Activated CD4-positive, alpha-beta T cell treated with anti-CD3 and anti-CD28 coated beads for 48 hours (primary cell): ENCODE measurements at places on chromosomes 13 and 19.
A peak's percentile ranks its signal among the peaks of the same experiment; 100 is the strongest.

DNA sequence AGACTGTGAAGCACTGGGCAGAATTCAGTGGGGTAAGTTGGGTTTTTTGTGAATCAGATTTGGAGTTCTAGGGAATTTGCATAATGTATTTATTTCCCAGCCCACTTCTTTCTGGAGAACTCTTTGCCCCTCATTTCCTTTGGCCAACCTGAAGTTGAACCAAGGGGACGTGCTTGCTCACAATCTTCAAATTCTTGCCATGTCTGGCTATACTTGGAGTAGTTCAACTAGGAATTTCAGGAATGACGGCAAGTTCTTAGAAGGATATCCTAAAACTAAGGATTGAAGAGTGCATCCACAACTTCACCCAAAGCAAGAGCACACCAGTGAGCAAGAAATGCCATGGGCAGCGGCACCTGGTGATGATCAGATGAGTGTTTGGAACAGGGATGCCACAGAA, 88.5 kb downstream of the TEX26 start:
- DNase-seq: no peak

GRCh38 chr19:17328517-17329365, 5.9 kb downstream of the ANO8 start:
- peak; percentile 35 for DNase-seq

GRCh38 chr19:51365211-51365964, 800 bp downstream of the ETFB start:
- peak; percentile 31 for DNase-seq

DNA sequence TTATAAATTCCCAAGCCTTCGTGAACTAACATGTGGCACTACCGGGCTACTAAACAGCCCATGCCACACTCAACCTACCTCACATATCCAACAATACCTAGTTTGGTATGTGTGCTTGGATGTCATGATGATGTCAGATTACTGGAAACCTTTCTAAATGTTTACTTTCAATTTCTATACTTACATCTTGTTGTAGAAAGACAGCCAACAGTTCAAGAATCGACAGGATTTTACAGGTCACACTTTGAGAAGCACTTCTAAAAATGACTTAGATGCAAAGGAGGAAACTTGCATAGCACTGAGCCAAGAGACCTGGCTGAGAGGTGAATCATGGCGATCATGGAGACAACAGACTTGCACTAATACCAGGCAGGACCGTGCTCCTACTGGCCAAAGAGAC, 209.9 kb downstream of the COL4A1 start:
- no peak for DNase-seq

DNA sequence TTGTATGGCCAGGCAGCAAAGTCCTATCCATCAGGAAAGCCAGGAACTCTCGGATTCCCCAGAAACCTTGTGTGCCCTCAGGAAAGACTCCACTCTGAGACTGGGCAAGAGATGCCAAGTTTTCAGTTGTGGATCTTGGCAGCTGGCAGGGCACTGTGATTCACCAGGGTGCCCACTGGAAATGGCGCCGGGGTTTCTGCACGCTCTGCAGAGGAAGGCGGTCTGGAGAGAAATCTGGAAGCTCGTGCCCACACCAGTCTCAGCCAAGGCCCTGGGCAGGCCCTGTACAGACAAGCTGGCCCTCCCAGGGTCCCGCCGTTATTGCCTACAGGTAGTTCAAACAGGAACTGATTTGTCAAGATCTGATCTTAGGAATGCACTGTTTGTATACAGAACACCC, 4.9 kb downstream of the NAPA start:
- DNase-seq: no peak

DNA sequence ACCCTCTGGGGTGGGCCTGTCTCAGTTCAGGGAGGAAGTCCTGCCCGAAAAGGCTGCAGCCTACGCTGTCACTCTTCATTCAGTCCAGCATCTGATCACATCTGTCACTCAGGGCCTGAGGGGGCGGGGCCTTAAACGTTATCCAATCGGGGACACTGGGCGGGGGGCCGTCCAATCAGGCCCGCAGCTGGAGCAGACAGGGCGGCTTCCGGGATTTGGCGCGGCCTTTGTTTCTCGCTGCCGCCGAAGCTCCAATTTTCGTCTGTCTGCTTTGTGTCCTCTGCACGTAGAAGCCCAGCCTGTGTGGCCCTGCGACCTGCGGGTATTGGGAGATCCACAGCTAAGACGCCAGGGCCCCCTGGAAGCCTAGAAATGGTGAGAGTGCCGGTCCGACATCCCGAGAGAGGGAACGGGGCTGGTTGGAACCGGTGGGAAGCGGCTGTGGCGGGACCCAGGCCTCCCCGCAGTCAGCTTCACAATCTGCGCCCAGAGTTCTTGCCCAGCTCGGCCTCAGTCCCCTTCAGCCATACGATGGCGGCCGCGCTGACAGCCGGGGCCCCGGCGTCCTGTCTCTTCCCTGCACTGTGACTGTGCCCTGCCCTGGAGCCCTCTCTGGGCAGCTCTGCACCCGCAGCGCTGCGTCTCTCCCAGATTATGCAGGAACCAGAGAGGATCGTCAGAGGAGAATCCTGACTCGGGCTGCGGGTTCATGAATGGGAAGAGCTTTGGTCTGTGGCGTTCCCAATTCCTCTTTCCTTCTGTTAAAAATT, at the start of gene ZNF730:
Gene ZNF730 (plus strand): TSS at position 224 of the 770 bp plus-strand sequence. CDS start 149 bp downstream, at position 373.
- peak; percentile 68 for DNase-seq

- DNase-seq: no peak
These were observed 850 bp upstream of the CERS4 start for GRCh38 chr19:8208119-8208921.

GRCh38 chr13:34349091-34349722, 531.3 kb downstream of the RFC3 start:
- no peak for DNase-seq

DNA sequence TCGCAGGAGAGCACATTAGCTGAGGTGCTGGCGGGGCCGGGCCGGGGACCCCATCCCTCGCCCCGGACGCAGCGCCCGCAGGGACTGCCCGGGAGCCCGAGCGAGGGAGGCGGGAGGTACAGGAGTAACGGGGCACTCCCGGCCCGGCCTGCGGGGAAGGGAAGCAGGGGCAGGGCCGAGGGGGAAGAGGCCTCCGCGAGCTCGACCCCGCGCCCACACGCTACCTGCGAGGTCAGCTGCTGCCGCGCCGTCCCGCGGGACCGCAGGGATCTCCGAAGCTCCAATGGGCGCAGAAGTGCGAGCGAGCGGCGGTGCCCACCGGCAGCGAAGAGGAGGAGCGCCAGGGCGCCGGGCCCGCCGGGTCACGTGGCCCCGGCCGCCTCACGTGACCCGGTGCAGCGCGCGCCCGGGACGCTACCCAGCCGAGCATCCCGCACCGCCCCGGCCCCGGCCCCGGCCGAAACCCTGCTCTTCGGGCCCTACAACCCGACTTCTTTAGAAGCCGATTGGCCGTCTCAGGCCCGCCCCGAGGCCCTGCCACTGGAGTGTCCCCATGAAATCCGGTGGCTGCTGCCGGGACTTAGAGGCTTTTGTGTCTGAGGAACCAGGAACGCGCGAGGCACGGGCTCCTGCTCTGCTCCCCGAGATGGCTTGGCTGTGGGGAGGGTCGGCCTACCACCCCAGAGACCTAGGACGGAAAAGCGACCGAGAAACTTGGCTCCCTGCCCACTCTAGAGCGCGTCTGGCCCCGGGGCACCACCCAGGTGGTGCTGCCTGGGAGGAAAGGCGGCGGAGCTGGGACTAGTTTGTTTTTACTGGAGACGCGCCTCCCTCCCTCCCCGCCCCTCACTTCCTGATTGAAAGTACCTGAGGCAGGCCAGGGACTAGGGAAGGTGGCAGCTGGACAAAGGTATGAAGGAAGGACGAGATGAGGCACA, at the start of gene RCBTB1:
Gene RCBTB1 (minus strand): TSS at position 339 of the 938 bp plus-strand sequence. CDS start 18,279 bp downstream, outside the sequence.
- DNase-seq: peak; percentile 74

- DNase-seq: no peak
These were observed at the start of gene NCR1 for GRCh38 chr19:54905803-54906511. NCR1 (plus strand) TSS chr19:54906148; CDS start chr19:54906188, 40 bp downstream.

DNA sequence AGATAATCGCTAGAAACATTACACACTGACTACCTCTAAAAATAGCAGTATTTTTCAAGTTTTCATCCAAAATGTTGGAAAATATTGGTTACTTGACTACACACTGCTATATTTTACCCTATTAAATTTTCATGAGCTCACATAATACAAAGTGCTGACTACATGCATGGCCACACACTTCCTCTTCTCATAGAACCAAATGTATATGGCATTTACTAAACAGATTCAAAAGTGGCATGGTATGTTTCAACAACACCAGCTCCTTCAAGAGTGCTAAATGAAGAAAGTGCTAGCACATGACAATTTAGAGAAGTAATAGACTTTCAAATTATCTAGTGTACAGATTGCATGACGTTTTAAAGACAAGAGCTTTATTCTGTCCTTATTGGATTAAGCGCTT, 780.4 kb upstream of the SLITRK6 start:
- DNase-seq: no peak

DNA sequence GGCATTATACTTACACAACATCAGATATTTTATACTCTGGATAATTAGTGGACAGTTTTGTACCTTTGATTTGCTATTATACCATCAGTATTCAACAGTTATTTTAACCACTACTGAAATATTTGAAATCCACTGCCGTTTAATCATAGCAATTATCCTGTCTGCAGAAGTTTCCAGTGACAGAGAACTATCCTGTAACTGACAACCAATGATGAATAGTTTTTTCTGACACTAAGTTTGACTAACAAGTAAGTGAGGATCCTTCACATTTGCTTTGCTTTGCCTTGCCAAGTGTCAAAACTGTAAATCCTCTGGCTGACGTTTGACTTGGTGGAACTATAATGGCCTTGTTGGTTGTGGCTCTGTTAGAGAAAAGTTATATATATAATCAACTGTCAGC, 410.7 kb downstream of the GPC5 start:
- no peak for DNase-seq

GRCh38 chr13:97658556-97658955, 224.6 kb downstream of the RAP2A start:
- DNase-seq: no peak

GRCh38 chr13:24192057-24192810, 31.7 kb downstream of the SPATA13 start:
- no peak for DNase-seq

- no peak for DNase-seq
These were observed 115.8 kb downstream of the KATNAL1 start for GRCh38 chr13:30191491-30192100.

GRCh38 chr19:3293560-3293959, 69.1 kb downstream of the CELF5 start:
- no peak for DNase-seq

DNA sequence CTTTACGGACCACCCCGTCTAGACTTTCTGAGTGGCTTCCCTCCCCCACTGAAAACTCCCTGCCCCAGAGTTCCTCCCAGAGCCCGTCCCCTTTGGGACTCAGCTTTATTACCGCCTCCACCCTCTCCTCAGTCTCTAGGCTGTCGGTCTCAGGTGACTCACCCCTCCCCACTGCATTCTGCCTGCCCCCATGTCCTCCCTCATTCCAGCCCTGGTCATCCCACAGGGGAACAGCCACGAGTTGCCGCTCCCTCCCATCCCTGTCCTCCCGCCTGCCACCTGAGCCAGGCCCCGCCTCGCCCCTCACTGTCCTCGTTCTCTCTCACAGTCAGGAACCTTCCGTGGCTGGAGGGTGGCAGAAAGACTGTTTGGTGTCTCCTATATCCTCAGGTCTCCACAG, 57.3 kb downstream of the SMARCA4 start:
- no peak for DNase-seq

DNA sequence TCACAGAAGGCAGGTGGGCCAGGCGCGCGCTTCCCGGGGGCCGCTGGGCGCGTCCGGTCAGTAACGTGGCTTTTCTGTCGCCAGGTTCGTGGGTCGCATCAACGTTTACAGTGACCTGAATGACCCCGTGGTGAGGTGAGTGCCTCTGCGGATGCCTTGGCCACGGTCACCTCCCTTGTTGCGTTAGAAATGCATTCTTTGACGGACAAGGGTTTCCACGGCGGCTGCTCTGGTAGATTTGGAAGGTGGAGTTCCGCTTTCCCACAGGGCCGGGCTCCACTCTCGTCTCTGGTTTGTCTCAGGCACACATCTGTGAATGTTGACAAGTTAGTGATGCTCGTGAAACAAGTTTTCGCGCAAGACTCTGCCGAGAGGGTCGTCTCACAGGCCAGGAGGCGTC, 130.0 kb downstream of the ATP11A start:
- no peak for DNase-seq

DNA sequence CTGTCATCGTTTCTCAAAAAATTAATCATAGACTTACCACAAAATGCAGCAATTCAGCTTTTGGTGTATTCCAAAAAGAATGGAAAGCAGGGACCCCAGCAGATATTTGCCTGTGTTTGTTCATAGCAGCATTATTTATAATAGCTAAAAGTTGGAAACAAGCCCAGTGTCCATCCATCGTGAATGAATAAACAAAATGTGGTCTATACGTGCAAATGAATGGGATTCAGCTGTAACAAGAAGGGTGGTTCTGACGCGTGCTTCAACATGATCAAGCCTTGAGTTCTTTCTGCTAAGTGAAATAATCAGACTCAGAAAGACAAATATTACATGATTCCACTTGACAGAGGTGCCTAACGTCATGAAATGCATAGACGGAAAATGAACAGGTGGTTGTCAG, 36.4 kb downstream of the PSG11 start:
- DNase-seq: no peak

DNA sequence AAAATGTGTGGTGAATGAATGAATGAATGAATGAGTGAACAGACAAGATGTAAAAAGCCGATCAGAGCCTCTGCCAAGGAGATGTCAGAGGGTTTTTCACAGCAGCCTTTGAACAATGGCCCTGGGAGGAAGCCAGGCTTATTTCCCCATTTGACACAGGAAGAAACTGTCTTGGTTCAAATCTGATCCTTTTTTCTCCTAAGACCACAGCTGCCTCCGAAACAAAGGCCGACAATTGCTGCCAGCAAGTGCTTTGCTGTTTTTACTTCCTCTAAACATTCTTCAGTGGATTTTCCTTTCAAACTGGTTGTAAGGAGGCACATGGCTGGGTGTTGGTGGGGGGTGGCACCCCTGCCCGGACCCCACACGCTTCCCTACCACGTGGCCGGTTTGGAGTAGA, 44.2 kb upstream of the HOMER3 start:
- no peak for DNase-seq

GRCh38 chr19:40742477-40742876, 7.8 kb downstream of the ACTMAP start:
- DNase-seq: no peak

GRCh38 chr13:59527500-59527899, 636.2 kb downstream of the DIAPH3 start:
- DNase-seq: no peak
